Activated gamma-delta T cell (primary cell): ENCODE measurements at places on chromosomes 12 and 14.

- DNase-seq = no peak
These were observed 247.7 kb downstream of the ATP23 start for GRCh38 chr12:58189030-58189429.

GRCh38 chr14:32039401-32040030 lies 37.6 kb upstream of the ARHGAP5 start:
- no peak for DNase-seq

DNA sequence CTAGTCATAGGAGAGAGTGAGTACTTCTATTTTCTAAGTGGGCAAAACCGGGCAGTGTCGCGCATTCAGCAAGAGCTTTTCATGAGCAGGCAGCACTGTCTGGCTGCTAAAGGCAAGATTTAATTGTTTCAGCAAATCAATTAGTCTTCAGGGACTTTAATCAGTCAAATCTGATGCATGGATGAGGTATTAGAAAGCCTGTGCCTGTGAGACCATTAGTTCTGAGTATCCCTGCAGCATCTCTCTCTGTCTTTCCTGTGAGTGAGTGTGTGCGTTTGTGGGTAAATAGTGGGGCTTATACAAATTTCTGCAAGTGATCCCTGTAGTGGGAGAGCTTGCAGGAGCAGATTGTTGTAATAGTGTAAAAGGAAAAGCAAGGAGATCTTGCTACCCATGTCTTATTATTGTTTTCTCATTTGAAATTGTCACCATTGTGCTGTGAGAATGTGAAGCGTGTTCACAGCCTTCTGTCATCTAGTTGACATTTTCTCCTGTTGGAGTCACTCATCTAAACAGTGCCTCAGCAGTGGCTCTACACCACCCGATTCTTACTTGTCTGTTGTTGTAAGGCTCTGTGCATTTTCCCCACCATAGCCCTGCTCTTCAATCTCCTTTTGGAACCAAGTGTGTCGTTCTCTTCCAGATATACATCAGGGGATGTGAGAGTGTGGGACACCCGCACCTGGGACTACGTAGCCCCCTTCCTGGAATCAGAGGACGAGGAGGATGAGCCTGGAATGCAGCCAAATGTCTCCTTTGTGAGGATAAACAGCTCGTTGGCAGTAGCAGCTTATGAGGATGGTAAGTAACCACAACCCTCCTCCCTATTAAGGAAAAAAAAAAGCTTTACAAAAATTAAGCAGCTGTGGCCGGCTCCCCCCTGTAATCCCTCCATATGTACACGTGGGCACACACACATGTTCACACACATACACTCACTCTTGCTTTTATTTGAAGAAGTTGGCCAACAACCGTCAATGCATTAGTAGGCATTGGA lies 53.6 kb downstream of the FBXW8 start:
- DNase-seq = no peak

DNA sequence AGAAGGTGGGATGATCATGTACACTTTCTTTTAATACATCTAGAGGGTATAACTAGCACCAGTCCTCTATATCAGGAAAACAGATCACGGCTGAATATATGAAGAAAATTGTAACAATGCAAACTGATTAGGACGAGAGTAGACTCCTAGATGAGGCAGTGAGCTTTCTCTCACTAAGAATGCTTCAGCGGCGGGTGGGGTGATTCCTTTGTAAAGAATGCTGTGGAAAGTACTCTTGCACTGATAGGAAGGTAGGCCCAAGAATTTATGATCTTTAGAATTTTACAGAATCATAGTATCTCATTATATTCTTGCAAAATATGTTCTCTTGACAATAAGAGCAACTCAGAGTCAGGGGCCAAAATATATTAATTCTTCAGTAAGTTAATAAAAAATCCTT lies 133.0 kb downstream of the LMNTD1 start:
- DNase-seq = no peak

- DNase-seq = no peak
These were observed 24.0 kb downstream of the POLE start for GRCh38 chr12:132662901-132663755.

GRCh38 chr14:42172304-42172703 lies 565.6 kb downstream of the LRFN5 start:
- DNase-seq = no peak

GRCh38 chr12:23945249-23945648 lies 4.2 kb downstream of the SOX5 start:
- DNase-seq = no peak

- DNase-seq = no peak
These were observed 1.7 kb downstream of the ARMH4 start for GRCh38 chr14:58150243-58150805.

DNA sequence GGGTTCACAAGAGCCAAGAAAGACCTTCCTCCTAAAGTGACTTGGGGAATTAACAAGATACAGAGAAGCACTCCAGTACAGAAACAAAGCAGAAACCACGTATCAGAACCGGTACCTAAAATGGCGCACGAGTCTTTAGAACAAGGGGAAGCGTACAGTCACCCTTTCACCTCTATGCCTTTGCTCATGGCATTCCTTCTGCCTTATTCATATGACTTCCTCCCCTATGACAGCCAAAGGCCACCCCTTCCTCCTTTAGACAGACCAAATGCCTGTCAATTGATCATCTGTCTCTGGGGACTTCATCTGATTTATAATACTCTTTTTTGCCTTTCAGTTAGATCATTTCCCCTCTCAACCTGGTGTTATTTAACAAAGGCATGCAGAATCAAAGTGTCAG lies 89.5 kb upstream of the OSBPL8 start:
- no peak for DNase-seq

DNA sequence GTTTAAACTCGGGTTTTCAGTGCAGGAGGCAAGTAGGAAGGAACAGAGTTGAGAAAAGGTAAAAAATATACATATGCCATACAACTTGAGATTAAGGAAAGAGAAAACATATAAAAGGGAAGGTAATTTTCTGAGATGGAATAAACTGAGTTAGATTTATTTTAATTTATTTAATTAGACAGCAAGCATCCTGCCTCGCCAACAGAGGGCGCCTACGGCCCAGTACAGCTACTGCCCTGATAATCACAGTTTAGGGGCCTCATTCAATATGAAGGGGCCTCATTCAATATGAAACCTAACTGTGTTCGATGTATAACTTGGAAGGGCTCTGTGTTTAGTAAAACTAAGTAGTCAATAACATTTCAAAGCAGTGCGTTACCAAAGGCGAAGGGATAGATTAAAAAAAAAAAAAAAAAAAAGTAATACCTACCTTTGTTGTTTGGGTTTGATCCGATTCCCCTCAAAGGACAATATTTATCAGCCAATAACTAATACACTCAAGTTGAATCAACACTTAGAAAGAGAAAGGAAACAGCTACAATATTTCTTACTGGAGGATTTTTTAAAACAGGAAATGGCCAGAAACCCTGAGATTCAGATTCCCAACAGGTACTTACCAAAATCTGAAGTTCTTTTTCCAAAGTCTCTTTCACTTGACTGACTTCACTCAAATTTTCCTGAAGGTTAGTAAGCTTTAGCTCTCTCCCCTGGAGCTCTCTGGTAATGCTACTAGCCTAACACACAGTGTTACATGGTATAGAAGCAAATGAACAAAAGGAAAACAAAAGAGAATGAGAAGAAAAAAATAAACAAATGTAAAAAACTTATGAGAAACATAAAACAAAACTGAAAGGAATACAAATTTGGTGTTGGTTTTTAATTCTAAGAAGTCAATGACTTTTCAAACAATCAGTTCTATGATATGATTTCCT lies 70.0 kb upstream of the VPS33A start:
- no peak for DNase-seq

GRCh38 chr14:49934646-49935045 lies 41.8 kb downstream of the ARF6 start:
- DNase-seq = no peak

DNA sequence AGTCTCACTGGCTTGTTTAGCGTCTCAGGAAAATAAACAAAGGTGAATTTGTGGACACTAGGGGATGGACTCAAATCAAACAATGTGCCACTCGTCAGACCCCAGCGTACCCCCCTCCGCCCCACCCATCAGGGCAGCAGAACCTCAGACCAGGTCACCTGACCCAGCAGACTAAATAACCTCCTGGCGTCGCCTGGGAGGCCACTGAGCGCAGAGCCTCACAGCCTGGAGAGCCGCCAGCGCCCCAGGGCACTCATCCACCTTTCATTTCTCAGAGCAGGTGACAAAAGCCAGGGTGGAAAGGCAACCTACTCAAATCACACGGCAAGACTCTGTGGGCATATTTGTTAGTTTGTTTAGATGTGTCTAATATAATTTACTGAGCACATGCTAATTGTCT lies 100.9 kb downstream of the DICER1 start:
- no peak for DNase-seq
